ENCODE measurements at places on chromosomes 2 and 18.

- no peak for DNase-seq
These were observed 48.0 kb upstream of the RAB1A start for GRCh38 chr2:65177751-65178442.

DNA sequence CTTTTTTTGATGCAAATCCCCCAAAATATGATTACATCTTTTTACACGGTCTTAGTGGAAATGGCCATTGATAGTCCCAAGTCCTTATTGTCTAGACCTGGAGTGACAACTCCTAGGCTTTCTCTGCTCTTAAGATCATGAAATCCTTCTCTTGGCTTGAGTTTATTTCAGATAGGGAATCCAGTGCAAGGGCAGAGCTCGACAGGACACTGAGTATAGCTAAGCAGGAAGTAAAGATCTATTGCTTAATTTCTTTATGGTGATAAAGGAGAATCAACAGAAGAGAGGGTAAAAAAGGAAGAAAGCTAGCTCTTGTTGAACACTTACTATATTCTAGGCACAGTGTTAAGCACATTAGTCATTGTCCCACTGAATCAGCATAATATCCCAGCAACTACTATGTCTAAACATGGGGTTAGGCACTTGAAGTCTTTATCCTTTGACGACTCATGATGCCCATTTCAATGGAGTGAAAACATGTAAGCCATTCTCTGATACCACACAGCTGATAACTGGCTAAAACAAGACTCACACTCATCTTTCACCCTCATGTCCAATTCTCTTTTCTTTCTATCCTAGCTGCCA, 74.1 kb upstream of the LRATD1 start:
- no peak for DNase-seq

DNA sequence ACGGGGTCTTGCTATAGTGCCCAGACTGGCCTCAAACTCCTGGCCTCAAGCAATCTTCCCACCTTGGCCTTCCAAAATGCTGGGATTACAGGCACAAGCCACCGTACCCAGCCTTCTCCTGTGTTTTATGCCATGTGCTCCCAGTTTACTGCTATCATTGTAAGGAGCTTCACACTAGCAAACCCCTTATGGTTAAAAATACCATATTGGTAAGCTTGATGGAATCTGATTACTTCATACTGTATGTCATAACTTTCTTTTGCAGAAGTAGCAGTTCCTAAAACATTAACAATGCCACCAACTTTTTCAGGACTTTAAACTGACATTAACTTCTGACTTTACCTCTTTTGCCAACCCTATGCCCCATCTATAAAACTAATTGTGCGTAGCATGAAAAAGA, 36.2 kb downstream of the HAT1 start:
- DNase-seq = no peak

DNA sequence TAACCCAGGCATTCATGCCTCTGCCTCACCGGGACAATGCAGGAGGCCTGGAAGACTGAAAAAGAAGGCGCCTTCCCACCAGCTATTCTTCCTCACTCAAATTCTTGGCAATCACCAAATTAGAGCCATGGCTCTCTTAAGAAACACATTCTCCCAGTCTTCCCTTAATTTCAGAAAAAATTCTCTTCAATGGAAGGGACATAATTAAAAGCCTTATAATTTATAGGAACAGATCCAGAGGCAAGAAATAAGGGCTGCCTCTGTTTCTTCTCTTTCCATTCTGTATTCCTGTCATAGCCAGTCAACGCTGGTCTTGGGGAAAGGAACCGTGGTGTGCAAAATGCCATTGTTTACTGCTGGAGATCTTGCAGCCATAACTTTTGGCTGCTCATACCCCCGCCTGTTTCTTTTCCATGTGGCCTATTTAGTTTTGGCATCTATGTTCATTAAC, 32.8 kb downstream of the DTNA start:
- no peak for DNase-seq
